Transverse colon (tissue), 4 donors: ENCODE measurements at places on chromosomes 11 and 22. TPM values are rescaled to one million over a fixed set of nuclear protein-coding genes. Genes with fewer than 3 reads are reported as not detected.
A peak's percentile ranks its signal among the peaks of the same experiment; 100 is the strongest.

DNA sequence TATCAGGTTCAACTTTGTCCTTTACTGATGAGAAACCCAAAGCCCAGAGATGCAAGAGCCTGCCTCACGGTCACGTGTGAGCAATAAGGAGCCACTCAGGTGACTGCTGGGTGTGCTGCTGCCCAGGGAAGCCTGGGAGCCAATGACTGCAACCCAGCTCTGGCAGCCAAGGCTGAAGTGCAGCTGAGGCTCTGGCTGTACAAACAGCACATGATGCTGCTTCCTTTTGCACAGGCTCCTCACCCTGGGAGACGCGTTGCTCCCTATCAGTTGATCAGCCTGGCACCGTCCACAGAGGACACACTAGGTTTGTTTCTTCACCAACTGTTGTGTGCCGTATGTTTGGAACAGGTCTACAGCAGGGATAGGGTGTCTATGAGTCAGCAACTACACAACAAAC is 168.7 kb downstream of the EFCAB6 start:
- DNase-seq = no peak

DNA sequence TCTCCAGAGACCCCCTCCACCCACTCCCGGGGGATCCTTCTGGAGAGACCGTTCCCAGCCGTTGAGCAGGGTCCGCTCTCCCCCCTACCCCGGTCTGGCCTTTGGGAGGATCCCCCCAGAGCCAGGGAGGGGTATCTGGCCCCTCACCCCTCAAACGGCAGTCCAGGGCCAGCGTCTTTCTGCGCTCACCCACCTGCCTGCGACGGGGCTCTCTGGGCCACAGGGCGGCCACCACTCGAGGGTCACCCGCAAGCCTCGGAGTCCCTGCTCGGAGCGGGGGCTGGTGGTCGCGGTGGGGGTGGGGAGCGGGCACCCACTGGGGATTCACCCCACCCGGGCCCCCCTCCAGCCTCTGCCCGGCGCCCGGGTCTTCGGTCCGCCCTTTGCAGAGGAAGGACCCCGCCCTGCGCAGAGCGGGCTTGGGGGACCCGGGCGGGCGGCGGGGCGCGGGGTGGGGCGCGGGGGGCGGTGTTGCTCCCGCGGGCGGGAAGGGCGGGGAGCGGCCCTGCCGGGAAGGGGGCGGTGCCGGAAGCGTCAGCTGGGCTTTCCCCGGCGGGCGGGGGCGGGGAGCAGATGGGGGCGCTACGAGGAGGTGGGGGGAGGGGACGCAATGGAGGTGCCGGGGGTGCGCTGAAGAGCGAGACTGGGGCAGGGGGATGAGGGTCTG is 16.6 kb downstream of the CRELD2 start:
- DNase-seq = peak; percentile 92

- peak; percentile 92 for DNase-seq
Observed at GRCh38 chr11:57778318-57779037, 16.9 kb downstream of the CTNND1 start.

DNA sequence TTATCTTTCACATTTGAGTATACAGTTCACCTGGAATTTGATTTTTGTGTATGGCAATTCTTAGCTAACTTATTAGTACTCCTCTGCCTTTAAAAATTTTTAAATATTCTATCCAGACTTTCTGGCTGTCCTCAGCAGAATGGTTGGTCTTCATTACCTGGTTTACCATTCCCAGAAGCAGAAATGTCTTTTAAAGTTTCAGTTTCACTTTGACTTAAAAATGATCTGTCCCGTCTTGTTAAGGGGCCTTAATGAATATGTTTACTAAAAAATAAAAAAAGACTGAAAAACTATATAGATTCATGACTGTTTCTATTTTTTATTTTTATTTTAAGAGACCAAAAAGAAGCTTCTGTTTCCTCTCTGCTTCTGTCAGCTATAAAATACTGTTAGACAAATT is 70.5 kb upstream of the TNRC6B start:
- no peak for DNase-seq

- DNase-seq = peak; percentile 37
Observed at GRCh38 chr11:35118906-35119305, 20.1 kb upstream of the CD44 start.

GRCh38 chr22:30876915-30877553 is 91.5 kb downstream of the MORC2 start:
- no peak for DNase-seq

DNA sequence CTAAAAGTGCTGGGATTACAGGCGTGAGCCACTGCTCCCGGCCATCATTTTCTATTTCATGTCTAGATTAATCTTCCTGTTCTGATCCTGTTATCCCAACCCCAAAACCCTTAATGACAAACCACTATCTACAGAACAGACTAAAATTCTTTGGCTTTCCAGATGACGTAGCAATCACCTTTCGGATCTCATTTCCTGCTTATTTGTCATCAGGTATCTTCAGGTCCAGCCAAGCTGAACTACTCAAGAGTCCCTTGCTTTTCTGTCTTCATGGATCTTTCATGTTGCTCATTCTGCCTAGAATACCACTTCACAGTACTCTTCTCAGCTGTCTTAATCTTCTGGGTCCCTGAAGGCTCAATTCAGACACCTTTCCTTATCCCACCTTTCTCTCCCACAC is 27.4 kb upstream of the IPO7 start:
- no peak for DNase-seq

DNA sequence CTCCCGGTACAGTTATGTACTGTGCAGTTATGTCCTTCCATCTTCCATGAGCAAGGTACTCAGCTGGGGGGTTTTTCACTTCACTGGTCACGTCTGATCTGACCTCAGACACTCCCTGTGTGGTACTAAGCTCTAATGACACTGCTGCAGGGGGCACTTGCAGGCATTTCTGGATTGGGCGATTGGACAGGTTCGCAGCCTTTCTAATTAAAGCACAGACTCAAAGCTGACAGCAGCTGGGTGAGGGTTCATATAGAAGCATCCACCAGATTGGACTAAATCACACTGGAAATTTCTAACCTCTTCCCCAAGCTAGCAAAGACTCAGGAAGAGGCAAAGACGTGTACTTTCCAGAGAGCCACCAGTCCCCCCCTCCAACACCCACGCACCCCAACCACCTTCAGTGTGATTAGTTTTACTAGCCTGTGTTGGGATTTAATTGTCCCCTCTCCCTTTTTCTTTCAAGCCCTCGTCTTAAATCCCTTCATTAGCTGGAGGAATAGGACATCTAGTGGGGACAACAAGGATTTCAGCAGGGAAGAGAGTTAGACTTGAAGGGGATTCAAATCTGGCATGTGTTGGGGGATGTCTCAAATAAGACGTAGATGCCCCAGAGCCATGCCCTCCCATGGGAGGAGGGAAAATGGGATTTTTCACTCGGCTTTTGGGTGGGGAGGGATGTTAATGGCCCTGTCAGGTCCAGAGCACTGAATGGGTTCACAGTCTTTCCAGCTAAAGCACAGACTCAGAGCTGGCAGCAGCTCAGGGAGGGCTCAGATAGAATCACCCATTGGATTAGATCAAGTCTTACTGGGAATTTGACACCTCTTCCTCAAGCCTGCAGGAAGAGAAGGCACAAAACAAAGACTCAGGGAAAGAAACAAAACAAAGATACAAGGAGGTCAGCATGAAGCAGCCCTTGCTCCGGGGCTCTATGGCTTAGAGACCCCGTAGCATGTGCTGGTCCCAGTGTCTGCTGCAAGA is 10.9 kb downstream of the INS start:
- DNase-seq = no peak

- DNase-seq = no peak
Observed at GRCh38 chr11:23181022-23181807, 320.9 kb upstream of the CCDC179 start.

- peak; percentile 66 for DNase-seq
Observed at GRCh38 chr22:38504731-38505540, 1.2 kb downstream of the DDX17 start.

GRCh38 chr11:119764108-119764868 is 35.3 kb upstream of the NECTIN1 start:
- DNase-seq = no peak

- DNase-seq = no peak
Observed at GRCh38 chr11:11243209-11243589, 109.9 kb downstream of the CSNK2A3 start.

DNA sequence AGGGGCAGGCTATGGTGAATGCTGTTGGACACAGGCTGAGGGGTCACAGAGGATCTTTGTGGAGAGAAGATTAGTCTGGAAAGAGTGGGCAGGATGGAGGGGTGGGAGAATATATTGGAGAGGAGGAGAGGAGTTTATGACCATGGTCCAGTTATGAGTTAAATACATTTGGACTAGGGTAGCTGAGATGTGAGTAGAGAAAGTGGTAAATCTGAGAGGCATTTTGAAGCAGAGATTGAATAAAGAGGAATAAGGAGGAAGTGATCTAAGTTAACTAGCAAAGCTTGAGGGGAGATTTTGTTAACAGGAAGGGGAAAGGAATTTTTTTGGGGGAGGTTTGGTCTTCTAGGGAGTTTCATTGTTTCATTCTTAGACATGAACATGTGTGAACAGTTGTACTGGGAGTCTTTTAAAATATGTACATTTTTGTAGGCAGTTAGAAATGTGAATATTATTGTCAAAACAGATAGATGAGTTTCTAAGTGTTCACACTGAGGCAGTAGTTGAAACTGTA is 43.1 kb upstream of the EED start:
- no peak for DNase-seq

GRCh38 chr11:13680501-13681264 is 12.2 kb downstream of the FAR1 start:
- no peak for DNase-seq

Gene FGF19
- not detected for total RNA-seq

Gene SMPD1
- 43.8 TPM for total RNA-seq

Gene GRAMD1B
- 15.0 TPM for total RNA-seq

Gene MDK
- total RNA-seq = 34.4 TPM
